ENCODE measurements at places on chromosomes 13 and 19.

DNA sequence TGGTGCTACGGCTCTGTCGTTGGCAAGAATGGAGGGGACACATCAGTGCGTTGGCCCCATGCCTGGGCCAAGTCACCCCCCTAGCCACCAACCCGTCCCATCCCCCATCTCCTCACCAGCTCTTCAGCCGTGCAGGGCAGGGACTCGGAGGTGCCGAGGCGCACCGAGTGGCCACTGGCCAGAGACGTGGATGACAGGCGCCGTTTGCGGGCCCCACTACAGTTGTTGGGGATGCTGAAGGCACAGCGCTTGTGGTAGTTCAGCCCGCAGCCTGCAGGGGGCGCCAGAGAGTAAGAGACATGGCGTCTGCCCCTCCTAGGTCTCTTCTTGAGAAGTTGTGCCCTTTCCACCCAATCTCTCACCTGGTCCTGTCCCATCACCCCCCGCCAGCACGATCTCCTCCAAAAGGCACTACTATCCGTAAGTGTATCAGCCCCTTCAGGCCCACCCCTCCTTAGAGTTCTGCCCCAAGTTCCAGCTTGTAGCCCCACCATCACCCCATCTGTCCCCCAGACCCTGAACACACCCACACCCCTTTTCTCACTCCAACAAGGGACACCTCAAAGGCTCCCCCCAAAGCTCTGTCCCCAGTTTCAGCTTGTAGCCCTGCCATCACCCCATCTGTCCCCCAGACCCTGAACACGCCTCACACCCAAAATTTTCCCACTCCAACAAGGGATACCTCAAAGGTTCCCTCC, 12.4 kb downstream of the PRKD2 start:
- peak; percentile 89 for DNase-seq

- no peak for DNase-seq
These were observed 2.5 kb downstream of the RABAC1 start for GRCh38 chr19:41956621-41957020.

DNA sequence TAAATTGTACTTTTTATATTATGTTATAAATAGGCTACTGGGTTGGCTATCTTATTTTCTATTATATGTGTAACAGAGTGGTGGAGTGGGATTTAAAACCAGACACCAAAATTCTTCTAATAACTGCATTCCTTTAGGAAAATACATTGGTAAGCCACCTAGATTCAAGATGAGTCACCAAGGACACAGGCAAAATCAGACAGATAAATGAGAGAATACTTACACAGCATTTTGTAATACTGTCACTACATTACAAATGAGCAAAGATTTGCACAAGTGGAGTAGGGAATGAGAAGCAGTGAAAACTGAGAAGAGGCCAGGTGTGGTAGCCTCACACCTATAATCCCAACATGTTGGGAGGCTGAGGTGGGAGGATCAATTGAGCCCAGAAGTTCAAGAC, 6.2 kb upstream of the SPART start:
- peak; percentile 16 for DNase-seq

DNA sequence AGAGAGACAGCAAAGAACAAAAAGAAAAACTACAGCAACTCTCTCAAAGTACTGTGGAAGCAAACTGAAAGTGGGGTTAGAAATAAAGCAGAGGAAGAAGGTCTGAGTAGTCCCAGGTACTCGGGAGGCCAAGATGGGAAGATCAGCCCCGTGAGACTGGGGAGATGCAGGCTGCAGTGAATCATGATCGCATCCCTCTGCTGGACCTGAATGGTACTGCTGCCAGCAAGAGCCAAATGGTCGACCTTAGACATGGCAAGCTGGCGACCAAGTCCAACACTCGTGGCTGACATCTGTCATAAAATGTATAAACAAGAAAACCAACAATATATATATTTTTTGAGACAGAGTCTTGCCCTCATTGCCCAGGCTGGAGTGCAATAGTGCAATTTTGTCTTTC, 33.7 kb upstream of the ZNF724 start:
- peak; percentile 61 for DNase-seq

DNA sequence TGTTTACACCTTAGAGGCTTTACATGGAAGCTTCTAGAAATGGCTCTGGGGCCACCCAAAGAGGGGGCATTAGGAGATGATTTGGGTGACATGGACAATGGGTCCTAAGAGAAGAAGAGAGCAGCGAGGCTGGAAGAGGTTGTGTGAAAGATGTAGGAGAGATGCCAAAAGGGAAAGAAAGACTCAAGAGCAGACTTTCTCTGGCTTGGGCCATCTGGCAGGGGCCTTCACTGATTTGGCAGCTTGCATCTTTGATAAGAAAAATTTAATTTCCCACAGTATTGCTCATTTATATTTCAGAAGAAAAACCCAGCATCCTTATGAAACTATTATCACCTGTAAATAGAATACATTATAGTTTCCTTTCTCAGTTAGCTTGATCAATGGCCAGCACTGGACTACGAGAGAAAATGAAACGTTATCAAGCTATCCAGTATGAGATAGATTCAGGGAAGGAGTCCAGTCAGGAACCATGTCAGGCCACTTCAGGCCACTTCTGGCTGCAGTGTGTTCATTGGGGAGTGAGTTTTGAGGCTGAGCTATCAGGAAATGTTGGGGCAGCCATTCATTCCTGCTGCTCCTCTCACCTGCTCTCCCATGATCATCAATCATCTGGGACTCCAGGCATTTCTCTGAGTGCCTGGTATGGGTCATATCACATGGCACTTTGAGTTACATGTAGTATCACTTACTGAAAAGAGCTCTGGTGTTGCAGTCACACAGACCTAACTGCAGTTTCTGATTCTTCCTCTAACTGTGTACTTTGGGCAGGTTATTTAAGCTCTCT, 10.3 kb downstream of the SCEL start:
- no peak for DNase-seq

- no peak for DNase-seq
These were observed 6.3 kb downstream of the CDADC1 start for GRCh38 chr13:49254007-49254406.

DNA sequence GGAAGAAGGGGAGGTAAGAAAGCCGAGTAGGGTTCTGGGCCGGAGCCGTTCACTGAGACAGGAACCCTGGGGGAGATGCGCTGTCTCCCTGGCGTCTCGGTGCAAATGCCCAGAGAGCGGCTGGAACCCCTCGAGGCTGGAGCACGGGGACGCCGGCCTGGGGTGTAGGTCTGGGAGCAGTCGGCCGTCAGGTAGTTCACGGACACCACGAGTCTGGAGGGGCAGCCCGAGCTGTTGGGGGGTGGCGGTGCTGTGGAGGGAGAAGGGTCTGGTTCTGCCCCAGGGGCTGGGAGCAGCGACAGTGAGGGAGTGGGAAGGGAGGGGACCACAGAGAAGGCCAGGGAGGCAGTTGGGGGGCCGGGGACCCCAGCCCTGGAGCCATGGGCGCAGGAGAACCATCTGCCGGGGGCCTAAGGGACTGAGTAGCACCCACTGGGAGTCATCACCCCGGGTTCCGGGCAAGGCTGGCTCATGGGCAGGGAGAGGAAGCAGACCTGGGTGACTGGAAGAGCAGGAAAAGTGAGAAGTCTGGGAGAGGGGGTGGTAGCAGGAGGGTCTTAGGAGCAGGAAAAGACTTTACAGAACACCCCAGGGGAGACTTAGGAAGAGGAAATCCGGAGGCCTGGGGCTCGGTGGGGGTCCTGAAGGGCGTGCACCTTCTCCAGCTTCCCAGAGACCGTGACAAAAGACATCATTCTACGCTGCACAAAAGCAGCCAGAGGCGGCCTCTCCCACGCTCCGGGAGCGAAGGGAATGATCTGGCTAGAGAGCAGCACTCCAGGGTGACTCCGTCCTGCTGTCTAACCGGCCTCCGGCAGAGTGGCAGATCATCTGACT, 173.1 kb upstream of the SOX1 start:
- DNase-seq = no peak

- no peak for DNase-seq
These were observed 264.4 kb downstream of the DCLK1 start for GRCh38 chr13:35866801-35867200.

- no peak for DNase-seq
These were observed 641 bp upstream of the GDF15 start for GRCh38 chr19:18385359-18385674.

DNA sequence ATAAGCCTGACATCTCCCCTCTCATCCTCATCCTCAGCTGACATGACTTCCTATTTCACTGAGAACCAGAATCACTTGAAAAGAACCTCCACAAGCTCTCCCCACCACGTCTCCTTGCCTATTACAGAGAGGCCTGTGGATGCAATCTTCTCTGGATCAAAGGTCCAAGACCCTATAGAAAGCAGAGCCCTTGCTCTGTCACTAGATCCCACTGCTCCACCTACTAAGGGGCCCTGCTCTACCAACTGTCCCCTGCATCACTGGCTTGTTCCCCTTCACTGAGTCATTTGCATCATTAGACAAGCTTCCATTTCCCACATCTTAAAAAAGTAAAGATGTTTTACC, 40.8 kb downstream of the RCBTB2 start:
- no peak for DNase-seq

GRCh38 chr19:4909156-4909896, at the start of gene UHRF1:
TSS of gene UHRF1 (plus strand) at chr19:4909501. CDS start at chr19:4910886, 1,385 bp downstream.
- DNase-seq = peak; percentile 38

DNA sequence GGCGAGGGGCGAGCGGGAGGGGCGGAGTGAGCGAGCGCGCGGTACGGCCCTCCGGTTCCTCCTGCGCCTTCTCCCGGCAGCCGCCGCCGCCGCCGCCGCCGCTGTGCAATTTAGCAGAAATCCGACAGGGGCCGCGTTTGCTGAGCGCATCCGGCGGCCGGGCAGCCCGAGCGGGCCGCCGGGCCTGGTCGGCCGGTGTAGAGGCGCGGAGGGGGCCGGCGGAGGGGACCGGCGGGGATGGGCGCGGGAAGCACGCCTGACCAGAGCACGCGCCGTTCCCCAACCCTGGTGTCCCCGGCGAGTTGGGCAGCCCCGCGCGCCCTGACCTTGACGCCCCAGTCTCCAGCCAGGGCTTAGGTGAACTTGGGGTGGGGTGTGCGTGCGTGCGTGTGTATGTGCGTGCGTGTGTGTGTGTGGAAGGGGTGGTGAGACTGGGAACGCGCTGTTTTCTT, 144.5 kb upstream of the ZNF536 start:
- peak; percentile 93 for DNase-seq

DNA sequence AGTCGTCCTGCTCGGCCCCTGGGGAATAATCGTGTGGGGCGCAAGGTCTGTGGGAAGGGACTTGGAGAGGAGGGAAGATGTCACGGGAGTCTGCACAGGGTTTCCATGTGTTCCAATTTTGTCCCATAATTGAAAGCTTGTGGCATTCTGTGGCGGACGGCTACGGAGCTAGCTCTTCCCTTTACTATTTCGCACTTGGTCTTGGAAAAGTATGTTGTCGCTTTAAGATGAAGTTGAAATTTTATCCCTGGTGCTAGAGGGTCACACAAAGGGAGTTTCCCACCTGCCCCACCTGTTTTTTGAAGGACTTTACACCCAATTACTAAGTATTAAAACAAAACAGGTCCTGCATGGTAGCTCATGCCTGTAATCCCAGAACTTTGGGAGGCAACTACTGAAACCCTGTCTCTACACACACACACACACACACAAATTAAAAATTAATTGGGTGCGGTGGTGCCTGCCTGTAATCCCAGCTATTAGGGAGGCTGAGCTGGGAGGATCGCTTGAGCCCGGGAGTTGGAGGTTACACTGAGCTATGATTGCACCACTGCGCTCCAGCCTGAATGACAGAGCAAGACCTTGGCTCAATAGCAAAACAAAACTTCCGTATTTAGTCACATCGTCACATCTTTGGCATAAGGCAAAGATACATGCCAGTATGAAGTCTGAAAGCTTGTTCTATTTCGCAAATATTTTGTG, 967 bp upstream of the TPT1 start:
- no peak for DNase-seq

DNA sequence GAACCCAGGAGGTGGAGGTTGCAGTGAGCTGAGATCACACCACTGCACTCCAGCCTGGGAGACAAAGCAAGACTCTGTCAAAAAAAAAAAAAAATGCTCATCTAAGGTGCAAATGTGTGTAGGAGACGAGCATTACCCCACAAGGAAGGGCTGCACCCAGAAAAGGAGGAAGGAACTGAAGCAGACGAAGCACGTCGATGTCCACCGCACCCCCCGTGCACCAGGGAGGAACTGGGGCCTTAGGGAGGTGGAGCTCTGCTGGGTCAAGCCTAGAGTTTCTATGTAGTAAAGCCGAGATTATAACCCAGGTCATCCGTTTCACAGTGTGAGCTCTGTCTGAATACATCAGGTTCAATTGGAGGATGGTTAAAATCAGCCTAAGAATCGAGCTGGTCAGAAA, 1.1 kb downstream of the VSTM1 start:
- no peak for DNase-seq

GRCh38 chr13:51782026-51782710, 21.8 kb downstream of the DHRS12 start:
- no peak for DNase-seq

DNA sequence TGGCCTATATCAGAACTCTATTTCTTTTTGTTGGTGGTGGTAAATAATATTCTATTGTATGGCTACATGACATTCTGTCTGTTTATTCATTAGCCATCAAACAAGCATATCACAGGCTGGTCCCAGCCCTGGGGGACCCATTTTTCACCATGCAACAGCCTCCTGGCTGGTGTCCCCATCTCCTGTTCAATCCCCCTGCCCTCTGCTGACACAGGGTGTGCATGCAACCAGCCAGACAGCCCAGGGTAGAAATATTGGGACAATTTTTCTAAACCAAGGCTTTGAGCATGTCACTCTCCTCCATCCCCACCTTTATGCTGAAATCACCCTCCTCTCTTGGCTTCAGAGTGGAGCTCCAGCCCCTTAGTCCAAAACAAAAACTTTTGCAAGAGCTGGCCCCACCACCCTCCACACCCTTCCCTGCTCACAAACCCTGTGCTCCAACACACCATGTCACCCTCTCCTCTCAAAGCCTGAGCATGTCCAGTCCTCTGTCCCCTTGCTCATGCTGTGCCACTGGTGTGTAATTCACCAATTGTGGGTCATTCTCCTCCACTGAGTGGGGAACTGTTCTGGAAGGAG, 153.0 kb upstream of the UQCRFS1 start:
- DNase-seq = peak; percentile 2

DNA sequence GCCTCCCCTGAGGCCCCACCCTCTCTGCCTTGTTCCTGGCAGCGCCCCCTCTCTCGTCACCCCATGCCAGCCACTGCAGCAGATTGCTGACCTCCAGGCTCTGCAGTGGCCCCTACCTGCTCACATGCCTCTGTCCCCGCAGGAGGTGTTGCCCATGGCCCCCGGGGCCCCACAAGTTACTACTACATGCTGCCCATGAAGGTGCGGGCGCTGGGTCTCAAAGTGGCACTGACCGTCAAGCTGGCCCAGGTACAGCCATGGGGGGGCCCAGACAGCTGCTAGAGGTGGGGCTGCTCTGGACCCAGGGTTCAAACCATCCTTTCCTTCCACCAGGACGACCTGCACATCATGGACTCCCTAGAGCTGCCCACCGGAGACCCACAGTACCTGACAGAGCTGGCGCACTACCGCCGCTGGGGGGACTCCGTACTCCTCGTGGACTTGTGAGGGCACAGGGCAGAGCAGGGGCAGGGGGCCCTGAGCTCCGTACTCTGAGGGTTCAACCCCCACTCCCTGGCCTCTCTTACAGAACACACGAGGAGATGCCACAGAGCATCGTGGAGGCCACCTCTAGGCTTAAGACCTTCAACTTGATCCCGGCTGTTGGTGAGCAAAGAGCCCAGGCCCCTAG, 6.2 kb downstream of the MRPL4 start:
- no peak for DNase-seq
